Activated naive CD8-positive, alpha-beta T cell treated with anti-CD3 and anti-CD28 coated beads for 36 hours (primary cell): ENCODE measurements at places on chromosomes 6 and 20. TPM values are rescaled to one million over a fixed set of nuclear protein-coding genes. Genes with fewer than 3 reads are reported as not detected.
A peak's percentile ranks its signal among the peaks of the same experiment; 100 is the strongest.

DNA sequence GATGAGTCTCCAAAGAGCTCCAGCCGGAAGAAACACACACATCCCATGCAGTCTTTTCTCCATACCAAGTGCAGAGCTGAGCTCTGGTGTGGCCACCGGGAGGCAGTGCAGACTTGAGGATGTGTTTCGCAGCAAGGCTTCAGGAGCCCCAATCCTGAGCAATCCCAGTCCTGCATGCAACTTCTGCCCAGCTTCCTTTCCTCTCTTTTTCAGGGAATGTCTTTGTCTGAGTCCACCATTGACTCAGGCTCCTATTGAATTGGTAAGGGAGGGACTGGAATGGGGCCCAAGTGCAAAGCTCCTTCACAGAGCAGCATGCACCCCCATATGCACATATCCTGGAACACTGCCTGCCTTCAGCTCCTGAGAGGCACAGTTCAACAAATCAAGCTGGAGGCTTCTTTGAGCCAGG, 50.5 kb upstream of the ASIP start:
- DNase-seq = peak; percentile 24

DNA sequence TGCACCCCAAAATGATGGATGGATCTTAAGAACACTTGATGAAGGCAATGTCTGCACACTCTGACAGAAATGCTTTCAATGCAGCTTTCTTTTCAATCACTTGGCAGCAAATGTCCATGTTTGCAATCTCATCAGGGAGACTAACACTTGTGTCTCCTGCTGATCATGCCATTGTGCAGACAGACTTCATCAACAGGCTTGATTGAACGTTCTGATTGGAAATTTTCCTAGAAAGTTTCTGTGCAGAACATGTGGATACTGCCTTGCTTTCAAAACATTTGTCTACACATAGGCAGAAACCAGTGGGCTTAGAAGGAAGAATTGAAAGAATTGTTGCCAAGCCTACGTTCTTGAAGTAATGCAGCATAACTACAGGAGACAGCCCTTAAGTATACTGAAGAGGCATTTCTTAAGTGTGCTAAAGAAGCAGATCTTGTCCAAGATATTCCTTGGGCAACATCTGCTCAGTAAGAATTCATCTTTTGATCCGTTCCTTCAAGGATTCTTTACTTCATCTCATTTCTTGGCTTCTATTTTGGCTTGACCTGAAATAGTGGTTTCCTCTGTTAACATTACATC, 120.4 kb upstream of the PLCB4 start:
- DNase-seq = no peak

DNA sequence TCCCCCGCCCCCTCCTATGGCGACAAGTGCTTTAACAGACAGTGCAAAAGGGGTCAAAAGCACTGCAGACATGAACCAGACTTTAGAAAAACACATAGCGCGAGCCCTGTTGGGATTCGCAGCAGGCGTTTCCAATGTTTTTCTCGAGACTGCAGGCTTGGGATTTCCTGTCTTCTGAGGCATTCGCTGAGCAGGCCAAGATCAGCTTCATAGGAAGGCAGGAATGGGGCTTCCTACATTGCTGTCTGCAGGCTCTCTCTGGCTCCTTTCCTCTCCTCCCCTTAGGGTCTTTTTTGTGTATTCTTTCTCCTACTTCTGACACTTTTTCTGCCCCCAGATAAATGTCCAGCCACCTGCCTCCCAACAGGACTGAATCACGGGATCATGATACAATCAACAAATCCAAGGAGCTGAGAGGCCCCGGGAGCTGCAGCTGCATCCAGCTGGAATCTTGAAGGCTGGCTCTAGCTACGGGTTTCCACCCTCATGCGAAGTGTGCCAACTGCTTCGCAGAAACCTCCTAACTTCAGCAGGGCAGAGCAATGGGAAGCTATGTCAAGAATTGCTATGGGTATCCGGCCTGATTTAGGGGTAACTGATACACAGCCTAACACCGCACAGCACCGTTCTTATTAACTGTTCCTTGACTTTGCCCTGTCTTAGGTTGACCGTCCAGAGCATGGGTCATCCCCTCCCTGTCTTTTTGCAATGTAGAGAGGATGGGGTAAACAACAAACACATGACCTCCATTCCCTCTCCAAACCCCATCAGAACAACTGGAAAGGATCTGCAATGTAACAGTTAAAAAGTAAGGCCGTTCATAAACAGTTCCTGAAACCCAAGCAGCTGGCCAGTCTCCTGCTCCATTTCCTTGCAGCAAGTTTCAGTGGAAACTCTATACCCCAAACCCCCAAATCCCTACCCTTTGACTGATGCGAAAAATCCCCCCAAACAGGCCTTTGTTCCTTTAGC, 31.5 kb downstream of the SNX5 start:
- DNase-seq = no peak

DNA sequence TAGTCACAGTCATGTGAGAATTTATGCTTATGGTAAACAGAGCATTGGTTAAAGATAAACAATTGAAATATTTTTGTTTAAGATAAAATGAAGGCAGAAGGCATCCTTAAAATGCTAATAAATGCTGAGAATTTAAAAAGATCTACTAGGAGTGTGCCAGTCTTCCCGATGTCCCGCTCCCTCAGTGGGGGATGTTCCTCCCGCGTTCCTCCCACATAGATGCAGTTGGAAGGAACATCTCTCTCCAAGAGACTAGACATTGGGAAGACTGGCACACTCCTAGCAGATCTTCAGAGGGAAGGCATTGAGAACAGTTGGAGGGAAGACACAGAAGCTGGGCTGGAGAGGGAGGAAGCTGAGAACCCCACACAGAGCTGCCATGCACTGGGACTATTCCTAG, 203.3 kb downstream of the EDN1 start:
- no peak for DNase-seq

DNA sequence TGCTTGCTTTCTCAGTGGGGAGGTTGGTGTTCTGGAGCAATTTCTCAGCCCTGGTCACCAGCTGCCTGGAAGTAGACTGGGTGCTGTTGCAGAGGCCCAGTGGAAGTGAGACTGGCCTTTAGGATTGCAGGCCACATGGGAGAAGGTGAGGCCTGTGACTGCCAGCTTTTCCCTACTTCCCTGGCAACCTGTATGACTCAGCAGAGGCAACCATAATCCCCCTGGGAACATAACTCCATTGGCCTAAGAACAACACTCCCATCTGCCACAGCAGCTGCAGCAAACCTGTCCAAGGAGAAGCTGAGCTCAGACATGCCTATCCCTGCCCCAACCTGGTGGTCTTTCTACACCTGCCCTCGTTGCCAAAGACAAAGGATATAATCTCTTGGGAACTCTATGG, 473.5 kb upstream of the SPTLC3 start:
- no peak for DNase-seq

- DNase-seq = no peak
These were observed 88.1 kb downstream of the SYNJ2 start for GRCh38 chr6:158069800-158070195.

The SULF2 gene
- total RNA-seq = 0.76 TPM

The PDYN gene
- total RNA-seq = not detected

GRCh38 chr6:116210750-116211425, 43.0 kb downstream of the TSPYL4 start:
- DNase-seq = no peak

GRCh38 chr6:73511796-73512195, 9.0 kb downstream of the EEF1A1 start:
- no peak for DNase-seq

The RPN2 gene
- 131 TPM for total RNA-seq

The GRM1 gene
- not detected for total RNA-seq

- DNase-seq = no peak
These were observed 82.7 kb downstream of the SIM1 start for GRCh38 chr6:100382031-100382430.

GRCh38 chr6:8325743-8326142, 109.6 kb downstream of the SLC35B3 start:
- no peak for DNase-seq

GRCh38 chr6:168951217-168951616, 302.4 kb downstream of the THBS2 start:
- no peak for DNase-seq

The MRAP2 gene
- total RNA-seq = not detected

GRCh38 chr20:32195581-32195980, 12.0 kb downstream of the PLAGL2 start:
- DNase-seq = no peak

The TCF21 gene
- not detected for total RNA-seq

The MDC1 gene
- 63.2 TPM for total RNA-seq

- DNase-seq = no peak
These were observed 157.0 kb upstream of the INSM1 start for GRCh38 chr20:20210943-20211273.

GRCh38 chr20:16352751-16353416, 220.4 kb downstream of the KIF16B start:
- no peak for DNase-seq

DNA sequence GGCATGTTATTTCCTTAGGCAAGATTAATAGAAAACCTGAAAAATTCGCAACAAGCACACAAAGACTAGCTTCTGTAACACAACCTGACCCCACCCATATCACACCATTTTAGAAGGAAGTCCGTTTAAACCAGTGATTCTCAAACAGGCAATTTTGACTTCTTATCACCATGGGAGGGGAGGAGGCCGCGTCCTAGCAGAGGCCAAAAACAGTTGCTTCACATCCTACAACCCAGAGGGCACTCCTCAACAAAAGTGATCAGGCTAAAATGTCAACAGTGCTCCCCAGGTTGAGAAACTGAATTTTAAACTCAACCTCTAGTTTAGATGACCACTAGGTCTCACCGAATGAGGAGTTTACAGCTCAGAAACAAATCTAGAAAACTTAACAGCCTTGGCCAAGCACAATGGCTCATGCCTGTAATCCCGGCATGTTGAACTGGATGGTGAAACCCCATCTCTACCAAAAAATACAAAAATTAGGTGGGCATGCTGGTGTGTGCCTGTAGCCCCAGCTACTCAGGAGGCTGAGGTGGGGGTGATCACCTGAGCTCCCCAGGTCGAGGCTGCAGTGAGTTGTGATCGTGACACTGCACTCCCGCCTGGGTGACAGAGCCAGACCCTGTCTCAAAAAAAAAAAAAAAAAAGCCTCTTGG, 3.4 kb downstream of the SNX5 start:
- no peak for DNase-seq

- no peak for DNase-seq
These were observed 2.3 kb downstream of the GNAS start for GRCh38 chr20:58854638-58855471.

DNA sequence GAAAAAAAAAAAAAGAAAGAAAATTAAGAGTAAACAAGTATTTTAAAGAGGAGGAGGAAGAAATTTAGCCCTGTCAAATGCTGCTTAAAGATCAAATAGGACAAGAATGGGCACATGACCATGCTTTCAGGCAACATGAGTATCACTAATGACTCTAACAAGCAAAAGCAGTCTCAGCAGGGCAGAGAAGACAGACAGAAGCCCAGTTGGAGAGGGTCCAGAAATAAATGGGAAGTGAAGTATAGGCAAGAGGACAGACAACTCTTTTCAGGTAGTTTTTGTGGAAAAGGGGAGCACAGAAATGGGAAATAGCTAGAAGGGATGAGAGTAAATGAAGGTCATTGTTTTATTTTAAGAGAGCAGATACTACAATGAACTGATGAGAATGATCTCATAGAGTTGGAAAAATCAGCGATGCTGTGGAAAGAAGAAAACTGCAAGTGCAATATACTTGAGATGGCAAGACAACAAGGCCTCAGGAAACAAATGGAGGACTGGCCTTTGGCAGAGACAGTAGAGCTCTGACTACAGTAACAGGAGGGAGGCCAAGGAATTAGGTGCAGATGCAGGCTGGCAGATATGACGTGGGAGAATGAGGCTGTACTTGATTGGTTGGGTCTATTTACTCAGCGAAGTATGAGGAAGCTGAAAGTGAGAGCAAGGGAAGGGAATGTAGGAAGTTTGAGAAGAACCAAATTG, 40.3 kb downstream of the KIF6 start:
- DNase-seq = no peak

DNA sequence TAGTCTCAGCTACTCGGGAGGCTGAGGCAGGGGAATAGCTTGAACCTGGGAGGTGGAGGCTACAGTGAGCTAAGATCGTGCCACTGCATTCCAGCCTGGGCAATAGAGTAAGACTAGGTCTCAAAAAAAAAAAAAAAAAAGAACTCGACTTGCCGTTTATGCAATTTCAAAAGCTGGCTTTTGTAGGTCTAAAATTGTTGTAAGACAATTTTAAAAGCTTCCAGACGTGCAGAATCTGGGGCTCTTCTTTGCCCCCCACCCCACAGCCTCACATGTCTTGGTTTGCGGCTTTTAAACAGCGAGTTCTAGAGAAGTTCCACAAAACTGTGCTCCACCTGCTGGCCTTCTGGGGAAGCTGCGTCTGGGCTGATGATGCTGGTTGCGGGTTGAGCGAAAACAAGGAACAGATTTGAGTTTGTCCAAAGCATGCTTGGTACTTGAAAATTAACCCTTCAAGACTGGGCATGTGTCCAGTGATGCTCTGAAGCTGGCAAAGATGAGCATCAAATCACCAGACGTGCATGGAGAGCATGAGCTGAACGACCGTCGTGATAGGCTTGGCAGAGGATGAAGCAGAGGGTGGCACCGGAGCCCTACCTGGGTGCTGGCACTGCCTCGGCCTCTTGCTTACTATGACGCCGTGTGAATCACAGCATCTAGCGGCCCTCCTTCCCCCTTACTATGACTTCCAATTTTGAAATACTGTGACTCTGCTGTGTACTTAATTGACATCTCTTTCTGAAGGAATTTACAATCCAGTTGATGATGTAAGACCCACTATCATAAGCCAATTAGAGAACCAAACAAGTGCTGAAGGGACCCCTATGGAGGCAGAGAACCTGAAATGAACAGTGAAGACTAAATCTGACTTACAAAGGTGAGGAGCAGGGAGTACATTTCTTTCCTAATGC, 171.4 kb downstream of the GMPR start:
- peak; percentile 31 for DNase-seq

- DNase-seq = peak; percentile 31
These were observed 2.0 kb downstream of the MAN1A1 start for GRCh38 chr6:119347466-119348095.

GRCh38 chr6:166806217-166806838, 150.0 kb downstream of the RNASET2 start:
- DNase-seq = no peak

GRCh38 chr6:151082079-151082478, 157.7 kb upstream of the AKAP12 start:
- DNase-seq = no peak

The HMGN4 gene
- 89.2 TPM for total RNA-seq

- no peak for DNase-seq
These were observed 12.8 kb downstream of the RGS17 start for GRCh38 chr6:153117986-153118879.

- DNase-seq = peak; percentile 41
These were observed 302.5 kb downstream of the DHX35 start for GRCh38 chr20:39264506-39265172.

The WFDC10B gene
- total RNA-seq = not detected

The LY6G6D gene
- not detected for total RNA-seq

DNA sequence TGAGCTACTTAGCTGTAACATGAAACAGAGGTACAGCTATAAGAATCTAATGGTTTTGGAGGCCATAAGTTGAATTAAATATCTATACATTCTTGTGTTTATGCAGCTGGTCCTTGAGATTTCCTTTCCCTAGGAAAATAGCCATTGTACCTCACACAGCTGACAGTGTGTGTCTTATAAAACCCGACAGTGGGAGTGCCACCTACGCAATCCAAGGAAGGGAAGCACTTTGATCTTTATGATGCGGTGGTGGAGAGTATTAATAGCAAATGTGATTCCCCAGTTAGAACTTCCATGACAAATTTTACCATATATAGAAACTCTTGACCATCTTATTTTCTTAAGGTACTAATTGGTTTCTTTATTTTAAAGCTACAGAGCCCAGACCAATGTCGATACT, 149.5 kb downstream of the TMEM200A start:
- DNase-seq = no peak
